ENCODE measurements at places on chromosomes 3 and 15. TPM values are rescaled to one million over a fixed set of nuclear protein-coding genes. Genes with fewer than 3 reads are reported as not detected.

- DNase-seq: no peak
Observed at GRCh38 chr3:25426408-25426807, 1.7 kb upstream of the RARB start.

- DNase-seq: no peak
Observed at GRCh38 chr15:82655606-82656005, 8.4 kb upstream of the CPEB1 start.

DNA sequence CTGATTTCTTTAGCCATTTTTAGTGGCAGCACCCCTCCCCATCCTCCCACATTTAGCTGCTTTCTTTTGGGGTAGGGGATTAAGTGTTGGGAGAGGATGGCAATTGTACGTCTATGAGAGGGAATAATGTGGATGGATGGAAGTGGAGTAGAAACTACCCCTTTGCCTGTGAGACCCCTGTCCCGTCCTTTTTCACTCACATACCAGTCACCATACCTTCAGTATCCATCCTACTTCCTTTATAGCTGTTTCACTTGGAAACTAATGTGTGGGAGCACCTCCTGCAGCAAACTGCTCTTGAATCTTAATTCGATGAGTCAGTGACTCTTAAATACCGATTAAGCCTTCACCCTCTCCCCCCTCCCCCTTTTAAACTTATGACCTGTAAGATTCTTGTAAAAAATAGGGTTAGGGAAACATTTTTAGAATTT lies 730 bp downstream of the SPRED1 start:
- no peak for DNase-seq

DNA sequence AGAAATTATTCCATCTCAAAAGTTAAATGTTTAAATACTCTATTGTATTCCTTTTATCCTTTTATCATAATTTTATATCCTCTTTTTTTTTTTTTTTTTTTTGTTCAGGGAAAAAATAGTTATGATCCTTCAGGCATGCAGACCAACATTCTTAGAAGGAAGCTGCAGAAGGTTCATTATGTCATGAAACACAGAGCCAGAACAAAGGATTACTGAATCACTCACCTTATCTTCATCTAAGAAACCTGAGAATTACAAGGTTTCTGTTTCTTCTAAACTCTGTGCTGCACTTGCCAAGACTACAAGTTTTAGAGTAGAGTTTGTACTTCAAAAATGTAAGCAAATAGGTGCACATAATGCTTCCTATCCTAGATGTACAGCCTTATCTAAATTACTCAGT lies 3.3 kb downstream of the PLCH1 start:
- no peak for DNase-seq

DNA sequence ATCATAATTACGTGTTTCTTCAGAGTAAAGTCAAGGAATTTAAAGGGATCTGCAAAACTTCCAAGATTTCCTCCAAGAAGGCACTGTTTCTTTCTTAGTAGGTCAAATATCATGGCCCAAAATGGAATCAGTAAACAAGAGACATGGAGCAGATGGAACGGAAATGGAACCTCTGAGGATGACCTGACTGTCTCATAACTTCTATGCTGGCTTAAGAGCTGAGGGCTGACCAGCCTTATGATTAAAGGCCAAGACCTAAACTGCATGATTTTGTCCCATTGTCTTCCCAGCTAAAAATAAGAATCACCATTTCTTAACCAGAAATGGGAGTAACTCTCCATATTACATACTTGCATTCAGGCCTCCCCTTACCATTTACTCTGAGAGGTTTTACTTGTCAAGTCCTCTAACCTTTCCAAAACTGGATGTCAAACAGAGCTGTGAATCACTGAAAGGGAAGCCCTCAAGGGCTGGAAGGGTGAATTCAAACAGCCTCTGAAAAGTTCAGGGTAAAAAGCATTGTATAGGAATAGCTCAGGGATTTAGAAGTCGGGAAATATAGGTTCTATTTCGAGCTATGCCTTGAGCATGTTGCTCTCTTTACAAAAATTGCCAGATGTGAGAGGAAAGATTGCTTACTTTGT lies 103.7 kb downstream of the MEIS2 start:
- DNase-seq: no peak

DNA sequence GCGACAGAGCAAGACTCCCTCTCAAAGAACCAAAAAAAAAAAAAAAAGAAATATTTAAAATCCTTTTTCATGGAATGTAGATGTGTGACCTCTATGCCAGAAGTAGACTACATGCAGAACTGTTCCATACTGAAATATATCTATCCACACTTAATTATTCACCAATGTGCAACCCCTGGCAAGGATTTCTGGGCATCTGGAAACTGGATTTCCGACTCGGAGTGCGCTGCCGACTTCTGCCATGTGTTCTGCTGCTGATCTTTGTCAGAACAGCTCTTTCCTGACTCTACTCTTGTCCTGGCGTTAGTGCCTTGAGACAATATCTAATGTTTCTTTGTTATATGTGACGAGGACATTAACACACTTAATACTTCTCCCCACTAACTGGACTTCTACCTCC lies 11.7 kb downstream of the LIPH start:
- DNase-seq: no peak

DNA sequence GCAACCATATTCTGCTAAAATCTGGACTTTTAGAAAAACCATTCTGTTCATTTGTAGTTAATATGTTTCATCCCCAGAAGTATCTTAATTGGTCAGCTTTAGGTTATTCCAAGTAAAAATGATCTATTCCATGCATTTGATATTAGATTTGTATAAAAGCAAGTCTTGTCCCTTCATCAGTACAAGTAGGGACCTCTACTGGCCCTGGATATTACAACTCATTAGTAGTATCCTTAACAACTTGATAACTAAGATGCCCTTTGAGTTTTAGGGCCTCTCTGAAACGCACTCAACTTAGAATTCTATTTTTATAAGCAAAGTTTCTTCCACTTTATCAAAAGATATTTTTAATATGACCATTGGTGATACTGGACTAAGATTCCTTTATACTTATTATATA lies 25.3 kb upstream of the SELENOT start:
- no peak for DNase-seq

DNA sequence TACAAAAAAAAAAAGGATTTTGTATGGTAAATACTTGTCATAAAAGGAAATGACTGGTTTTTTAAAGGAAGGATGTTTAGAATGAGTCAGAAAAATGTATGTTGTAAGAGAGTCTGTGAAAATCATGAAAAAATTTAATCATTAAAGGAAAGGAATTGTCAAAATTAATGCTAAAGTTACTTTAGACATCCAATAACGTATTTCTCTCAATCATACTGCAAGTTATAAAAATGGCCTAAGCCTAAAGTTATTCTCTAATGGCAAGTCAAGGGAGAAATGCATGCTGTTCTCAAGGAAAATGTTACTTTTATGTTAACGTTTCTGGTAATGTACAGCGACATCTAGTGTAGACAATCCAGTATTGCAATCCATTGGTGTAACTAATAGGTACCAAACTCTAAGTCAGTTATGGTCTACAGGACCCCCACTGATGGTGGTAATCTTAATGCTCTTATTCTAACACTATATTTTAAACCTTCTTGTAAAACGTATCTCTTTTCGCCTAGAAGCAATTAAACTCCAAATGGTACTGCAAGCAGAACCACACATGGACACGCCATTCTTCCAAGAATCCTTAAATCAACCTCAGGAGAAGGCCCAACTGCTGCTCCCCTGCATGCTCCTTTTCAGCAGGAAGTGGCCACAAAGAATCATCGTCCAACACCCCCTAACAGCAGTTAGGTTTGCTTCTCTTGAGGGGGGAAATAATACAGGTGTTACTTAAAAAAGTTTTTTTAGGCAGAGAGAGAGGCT lies 35.2 kb downstream of the NCEH1 start:
- DNase-seq: no peak

DNA sequence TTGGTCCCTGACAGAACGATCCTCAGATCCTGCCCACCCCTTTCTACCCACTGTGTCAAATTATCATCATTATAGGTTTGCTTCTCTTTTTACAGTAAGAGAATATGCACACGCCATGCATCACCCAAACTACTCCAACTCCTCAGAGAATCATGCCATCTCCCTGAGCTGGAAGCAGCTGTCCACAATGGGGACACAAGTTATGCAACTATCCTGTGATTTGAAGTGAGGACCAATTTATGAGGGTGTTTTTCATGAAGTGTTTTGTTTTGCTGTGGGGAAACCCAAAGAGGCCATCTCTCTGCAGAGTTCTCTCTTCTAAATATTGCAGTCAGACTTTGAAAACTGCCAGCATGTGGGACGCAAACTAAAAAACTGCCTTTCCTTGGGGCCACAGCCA lies 35.8 kb upstream of the TNFSF10 start:
- DNase-seq: peak; percentile 30

Gene DPPA2
- total RNA-seq: not detected

GRCh38 chr15:99562238-99562637 lies 3.5 kb upstream of the MEF2A start:
- DNase-seq: no peak

Gene MTMR10
- 43.7 TPM for total RNA-seq

GRCh38 chr15:97791824-97792792 lies 168.4 kb upstream of the ARRDC4 start:
- DNase-seq: no peak

Gene U2SURP
- 63.7 TPM for total RNA-seq

- no peak for DNase-seq
Observed at GRCh38 chr3:86178095-86178494, 812.9 kb downstream of the VGLL3 start.

DNA sequence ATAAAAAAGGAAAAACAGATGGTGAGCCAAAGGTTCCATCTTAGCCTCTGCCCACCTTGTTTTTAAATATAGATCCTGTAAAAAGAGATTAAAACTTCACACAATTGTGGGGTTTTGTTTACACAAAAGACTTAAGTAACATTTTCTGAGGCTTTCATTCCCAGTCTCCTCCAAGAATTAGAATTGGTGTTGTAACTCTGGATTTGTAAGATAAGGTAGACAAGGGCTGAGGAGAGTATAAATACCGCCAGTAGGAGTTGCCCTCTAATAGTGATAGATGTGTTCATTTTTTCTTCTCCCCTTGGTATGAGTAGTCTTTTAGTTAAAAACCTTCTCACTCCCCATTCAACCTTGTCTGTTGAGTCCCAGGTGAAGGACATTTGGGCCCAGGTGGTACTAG lies 8.5 kb downstream of the MINDY2 start:
- DNase-seq: no peak

DNA sequence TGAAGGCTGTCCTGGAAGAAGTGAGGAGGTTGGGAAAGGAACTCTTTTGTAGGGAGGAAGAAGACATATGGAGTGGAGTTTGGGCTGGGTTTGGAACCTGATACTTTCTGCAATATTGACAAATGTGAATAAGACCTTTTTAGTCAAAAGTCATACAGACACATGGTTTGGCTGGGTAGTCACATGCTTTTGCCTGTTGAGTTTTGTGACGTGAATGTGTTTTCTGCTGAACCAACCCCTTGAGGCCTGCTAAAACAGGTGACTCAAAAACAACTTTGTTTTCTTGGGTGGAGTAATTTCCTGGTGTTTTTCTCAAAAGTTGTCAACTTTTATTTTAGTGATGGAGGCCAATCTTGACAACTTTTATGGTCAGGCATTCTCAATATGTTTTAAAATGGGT lies 39.4 kb upstream of the CCR4 start:
- no peak for DNase-seq

GRCh38 chr3:171320750-171321558 lies 139.3 kb downstream of the TNIK start:
- peak; percentile 70 for DNase-seq

Gene RHOA
- 244 TPM for total RNA-seq

DNA sequence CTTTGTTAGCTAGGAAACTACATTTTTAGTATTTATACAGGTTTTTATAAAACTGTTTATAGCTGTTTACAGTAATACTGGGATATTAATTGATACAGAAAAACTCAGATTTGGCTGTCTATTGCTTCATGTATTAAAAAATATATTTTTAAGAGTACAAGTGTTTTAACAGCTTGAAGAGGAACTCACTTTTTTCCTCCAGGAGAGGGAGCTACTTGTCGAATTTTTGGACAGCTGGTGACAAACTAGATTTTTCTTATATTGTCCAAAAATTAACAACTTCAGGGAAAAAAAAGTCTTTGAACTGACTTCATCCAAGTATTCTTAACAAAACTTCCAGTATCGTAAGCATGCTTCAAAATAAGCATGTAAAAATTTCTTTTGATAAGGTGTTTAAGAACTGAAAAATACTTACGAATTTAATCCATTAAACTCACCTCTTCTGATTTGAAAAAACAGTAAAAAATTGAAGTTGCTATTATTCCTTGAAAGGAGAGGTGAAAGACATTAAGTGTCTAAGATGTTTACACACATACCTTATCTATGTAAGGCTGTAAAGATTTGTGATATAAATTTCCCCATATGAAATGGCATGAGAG lies 4.0 kb downstream of the DIPK2A start:
- DNase-seq: no peak

GRCh38 chr3:189338366-189338765 lies 166.6 kb downstream of the TPRG1 start:
- peak; percentile 56 for DNase-seq

GRCh38 chr3:97882975-97883598 lies 61.3 kb downstream of the CRYBG3 start:
- DNase-seq: no peak

DNA sequence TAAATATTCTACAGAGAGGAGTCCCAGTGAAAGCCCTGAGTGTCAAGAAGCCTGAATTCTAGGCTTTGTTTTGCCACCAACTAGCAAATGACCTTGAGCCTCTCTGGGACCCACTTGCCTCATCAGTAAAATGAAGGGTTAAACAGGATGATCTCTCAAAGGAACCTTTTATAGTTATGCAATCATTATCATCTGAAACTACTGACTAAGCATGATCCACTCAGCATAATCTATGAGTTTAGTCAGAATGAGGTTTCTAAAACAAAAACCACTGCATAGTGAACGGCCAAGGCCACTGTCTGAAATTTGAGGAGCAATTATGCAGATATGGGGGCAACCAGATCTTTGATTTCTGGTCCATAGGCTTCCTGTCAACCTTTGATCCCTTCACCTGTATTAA lies 319.0 kb downstream of the MECOM start:
- DNase-seq: no peak

GRCh38 chr3:123816673-123817207 lies 67.4 kb downstream of the MYLK start:
- DNase-seq: no peak

Gene TIMP4
- total RNA-seq: 29.7 TPM

- DNase-seq: no peak
Observed at GRCh38 chr15:49331951-49332350, 91.1 kb upstream of the FGF7 start.

Gene TRA2B
- 234 TPM for total RNA-seq

GRCh38 chr3:125107861-125108567 lies 52.2 kb upstream of the HEG1 start:
- no peak for DNase-seq

Gene RASL12
- total RNA-seq: 3.7 TPM

GRCh38 chr15:37078566-37078965 lies 21.8 kb downstream of the MEIS2 start:
- no peak for DNase-seq

GRCh38 chr15:51053571-51053970 lies 41.1 kb downstream of the TNFAIP8L3 start:
- no peak for DNase-seq

Gene CATSPER2
- total RNA-seq: 2.1 TPM

Gene HAPLN3
- total RNA-seq: 1.7 TPM
